Cerebellum (tissue), 4 donors: ENCODE measurements at places on chromosomes 4 and X. TPM values are rescaled to one million over a fixed set of nuclear protein-coding genes. Genes with fewer than 3 reads are reported as not detected.

- peak; percentile 81 for DNase-seq
Observed at GRCh38 chrX:21374163-21374993, at the start of gene CNKSR2. Gene CNKSR2, plus strand, starts transcription at chrX:21374418. Its CDS starts 480 bp downstream, at chrX:21374898.

- no peak for DNase-seq
Observed at GRCh38 chr4:42152507-42153504, at the start of gene BEND4. Gene BEND4, minus strand, starts transcription at chr4:42152655. Its CDS starts 512 bp downstream, at chr4:42152143.

- DNase-seq = no peak
Observed at GRCh38 chr4:58254291-58254690, 1144.1 kb upstream of the IGFBP7 start.

- DNase-seq = peak; percentile 65
Observed at GRCh38 chr4:48388525-48389154, 47.3 kb downstream of the SLAIN2 start.

GRCh38 chrX:110132450-110133114, 129.7 kb downstream of the TMEM164 start:
- DNase-seq = no peak

- DNase-seq = peak; percentile 40
Observed at GRCh38 chr4:21554066-21554465, 394.5 kb downstream of the KCNIP4 start.

- no peak for DNase-seq
Observed at GRCh38 chrX:129721870-129722269, 16.9 kb upstream of the XPNPEP2 start.

- no peak for DNase-seq
Observed at GRCh38 chr4:101515099-101515498, 167.8 kb upstream of the PPP3CA start.

GRCh38 chrX:133177202-133177601, 41.0 kb downstream of the TFDP3 start:
- DNase-seq = no peak

Gene RTL3
- not detected for total RNA-seq
